ENCODE measurements at places on chromosomes 6 and 20.

GRCh38 chr6:111871207-111871606 lies 2.0 kb downstream of the FYN start:
- no peak for DNase-seq

DNA sequence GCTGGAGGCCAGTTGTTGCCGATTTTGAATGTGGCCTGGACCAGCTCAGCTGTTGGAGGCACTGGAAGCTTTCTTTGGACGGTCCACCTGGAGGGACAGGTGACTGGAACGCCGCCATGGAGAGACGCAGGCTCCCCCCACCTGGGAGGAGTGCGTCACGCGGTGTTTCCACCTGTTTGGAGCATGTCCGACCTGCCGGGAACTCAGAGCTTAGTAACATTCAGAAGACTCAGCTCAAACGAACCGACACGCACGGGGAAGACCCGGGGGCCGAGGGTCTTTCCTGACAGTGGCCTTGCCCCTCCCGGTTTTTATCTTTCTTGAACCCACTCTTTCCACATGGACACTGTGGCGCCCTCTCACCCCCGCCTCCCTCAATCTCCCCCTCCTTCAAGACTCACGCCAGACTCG lies 141.6 kb downstream of the SMOC2 start:
- no peak for DNase-seq

DNA sequence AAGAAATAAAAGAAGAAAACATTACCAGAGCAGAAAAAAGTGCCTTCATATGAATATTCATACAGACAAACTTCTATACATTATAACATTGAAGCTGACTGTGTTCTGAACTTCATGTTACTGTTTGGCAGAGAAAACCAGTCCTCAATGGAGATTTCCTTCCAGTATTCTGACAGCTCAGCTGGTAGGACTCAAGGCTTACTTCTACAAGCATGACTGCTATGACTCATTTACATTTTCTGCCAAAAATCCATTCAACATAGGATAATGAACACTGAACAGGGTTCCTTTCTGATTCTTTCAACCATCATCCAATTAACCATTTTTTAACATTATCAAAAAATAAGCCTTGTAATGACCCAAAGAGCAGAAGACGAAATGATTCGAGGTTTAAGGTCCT lies 25.4 kb downstream of the COL9A1 start:
- no peak for DNase-seq

GRCh38 chr6:123211777-123212545 lies 215.9 kb downstream of the CLVS2 start:
- DNase-seq: no peak

DNA sequence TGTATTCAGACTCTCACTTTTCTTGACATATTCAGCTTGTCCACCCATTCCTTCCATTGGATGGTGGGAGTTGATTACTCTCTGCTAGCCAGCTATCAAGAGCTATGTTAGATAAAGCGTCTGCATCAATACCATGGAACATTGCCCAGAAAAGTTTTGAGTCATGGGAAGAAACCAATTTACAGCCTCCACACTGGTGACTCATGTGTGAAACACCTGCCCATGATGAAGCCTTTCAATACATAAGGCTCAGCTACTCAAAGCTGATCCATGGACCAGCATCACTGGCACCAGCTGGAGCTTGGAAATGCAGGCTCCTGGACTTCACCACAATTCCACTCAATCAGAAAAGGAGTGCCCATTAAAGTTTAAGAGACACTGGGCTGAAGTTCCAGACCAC lies 16.1 kb downstream of the PLA2G7 start:
- no peak for DNase-seq

- no peak for DNase-seq
These were observed 71.7 kb upstream of the MAP3K4 start for GRCh38 chr6:160919723-160920440.

DNA sequence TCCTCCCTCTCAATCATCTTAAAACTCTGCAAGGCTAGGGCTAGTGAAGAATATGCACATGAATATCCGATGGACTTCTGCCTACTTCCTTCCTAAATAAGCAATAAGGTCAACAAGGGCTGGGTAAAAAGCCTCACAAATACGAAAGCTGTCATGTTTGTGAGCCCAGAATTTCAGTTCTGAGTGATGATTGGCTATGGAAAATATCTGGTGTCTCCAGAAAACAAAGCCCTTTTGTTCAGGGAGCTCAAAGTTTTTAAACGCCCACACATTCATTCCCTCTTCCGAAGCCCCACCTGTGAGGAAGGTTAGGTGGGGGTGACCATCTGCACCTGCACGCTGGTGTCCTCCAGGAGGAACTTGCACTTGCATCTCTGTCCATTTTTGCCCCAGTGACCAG lies 126.9 kb upstream of the ARMC2 start:
- DNase-seq: no peak

DNA sequence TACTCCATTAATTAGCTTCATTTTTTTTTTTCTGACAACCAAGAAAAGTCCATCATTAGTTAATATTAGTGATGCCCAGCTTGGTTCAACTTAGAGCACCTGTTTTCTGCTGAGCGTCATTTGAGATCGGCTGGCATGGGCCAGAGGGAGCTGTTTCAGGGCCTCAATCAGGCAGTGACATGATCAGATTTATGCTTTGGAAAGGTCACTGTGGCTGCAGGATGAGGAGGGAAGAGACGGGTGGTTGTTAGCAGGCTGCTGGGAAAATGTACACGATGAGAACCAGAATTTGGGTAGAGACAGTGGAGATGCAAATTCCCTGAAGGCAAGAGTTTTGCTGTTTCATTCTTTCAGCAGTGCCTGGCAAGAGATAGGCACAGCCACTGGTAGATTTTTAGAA lies 4.4 kb upstream of the STX16 start:
- DNase-seq: no peak

GRCh38 chr20:48668451-48668946 lies 159.3 kb downstream of the PREX1 start:
- DNase-seq: no peak

DNA sequence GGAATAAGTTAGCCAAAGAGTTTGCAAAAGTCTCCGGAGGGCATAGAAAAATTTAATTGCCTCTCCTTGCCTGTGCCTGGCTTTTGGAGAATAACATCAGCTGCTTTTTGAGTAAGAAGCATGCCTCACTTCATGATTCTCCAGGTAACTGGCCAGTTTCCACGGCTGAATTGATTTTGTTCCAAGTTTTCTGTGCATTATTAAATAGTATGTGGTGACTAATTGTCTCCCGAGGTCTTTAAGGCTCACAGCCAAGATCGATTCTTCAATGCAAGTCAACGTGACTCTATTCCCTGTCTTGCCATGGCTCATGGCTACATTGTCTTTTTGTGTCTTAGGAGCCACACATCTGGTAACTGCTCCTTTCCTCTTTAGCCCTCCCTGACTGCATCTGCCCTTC lies 54.2 kb downstream of the CNR1 start:
- no peak for DNase-seq

- no peak for DNase-seq
These were observed 9.8 kb upstream of the TASP1 start for GRCh38 chr20:13648291-13649228.

- no peak for DNase-seq
These were observed 108.5 kb upstream of the PRND start for GRCh38 chr20:4613184-4613583.

GRCh38 chr6:1066449-1067090 lies 245.3 kb upstream of the FOXQ1 start:
- DNase-seq: no peak

DNA sequence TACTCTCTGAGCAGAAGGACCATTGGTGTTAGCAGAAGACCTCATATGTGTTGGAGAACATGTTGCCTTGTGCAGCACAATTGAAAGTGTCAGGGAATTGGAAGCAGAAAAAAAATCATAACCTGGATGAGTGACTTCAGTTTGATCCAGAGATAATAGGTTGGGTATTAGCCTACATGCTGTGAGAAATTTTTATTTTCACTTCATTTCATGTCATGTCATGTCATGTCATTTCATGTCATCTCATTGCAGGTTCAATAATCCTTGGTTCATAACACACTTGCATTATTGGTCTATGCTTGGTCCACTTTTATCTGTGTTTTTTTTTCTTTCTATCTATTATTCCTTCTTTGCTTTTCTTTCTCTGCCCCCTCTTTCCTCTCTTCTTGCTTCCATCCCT lies 34.3 kb downstream of the AKAP7 start:
- no peak for DNase-seq

DNA sequence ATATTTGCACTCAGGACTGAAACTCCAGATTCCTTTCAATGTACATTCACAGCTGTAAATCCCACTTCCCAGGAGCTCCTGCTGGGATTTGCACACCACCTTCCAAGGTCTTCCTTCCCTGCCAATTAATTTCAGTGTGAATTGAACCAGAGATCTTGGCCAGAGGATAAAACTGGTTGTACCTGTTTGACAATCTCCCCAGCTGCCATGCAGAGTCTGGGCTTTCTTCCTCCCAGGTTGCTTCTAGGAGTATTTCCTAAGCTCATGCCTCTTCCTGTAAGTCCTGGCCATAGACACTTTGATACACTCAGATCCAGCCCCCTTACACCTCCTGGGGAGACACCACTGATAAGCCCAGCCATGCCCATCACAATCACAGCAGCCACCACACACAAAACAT lies 15.6 kb downstream of the MAFB start:
- DNase-seq: no peak

GRCh38 chr6:147285087-147285855 lies 81.1 kb downstream of the STXBP5 start:
- DNase-seq: no peak

GRCh38 chr6:4281341-4282293 lies 146.2 kb upstream of the ECI2 start:
- no peak for DNase-seq

- DNase-seq: peak; percentile 55
These were observed 97.0 kb upstream of the AGPAT4 start for GRCh38 chr6:161370880-161371279.

- no peak for DNase-seq
These were observed 1086.2 kb downstream of the KIF16B start for GRCh38 chr20:15487030-15487429.

- DNase-seq: no peak
These were observed 13.7 kb downstream of the C20orf96 start for GRCh38 chr20:276620-277495.

DNA sequence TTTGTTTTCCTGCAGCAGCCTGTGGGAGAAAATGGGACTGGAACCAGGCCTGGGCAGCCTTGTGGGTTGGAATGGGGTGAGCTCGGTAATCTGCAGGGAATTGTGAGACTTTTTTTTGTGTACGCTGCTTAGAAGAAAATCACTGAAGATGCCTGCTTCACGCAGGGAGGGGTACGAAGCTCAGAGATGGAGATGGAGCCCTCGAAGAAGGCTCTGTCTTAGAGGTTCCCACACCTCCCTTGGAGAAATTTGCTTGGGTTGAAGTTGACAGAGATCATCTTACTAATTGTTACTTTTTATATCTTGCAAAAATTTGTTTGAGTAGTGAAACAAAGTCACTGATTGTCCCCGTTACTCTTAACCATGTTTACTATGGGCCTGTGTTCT lies 894 bp downstream of the PYGB start:
- DNase-seq: no peak

- DNase-seq: no peak
These were observed 512.7 kb upstream of the JAG1 start for GRCh38 chr20:11186301-11187008.

DNA sequence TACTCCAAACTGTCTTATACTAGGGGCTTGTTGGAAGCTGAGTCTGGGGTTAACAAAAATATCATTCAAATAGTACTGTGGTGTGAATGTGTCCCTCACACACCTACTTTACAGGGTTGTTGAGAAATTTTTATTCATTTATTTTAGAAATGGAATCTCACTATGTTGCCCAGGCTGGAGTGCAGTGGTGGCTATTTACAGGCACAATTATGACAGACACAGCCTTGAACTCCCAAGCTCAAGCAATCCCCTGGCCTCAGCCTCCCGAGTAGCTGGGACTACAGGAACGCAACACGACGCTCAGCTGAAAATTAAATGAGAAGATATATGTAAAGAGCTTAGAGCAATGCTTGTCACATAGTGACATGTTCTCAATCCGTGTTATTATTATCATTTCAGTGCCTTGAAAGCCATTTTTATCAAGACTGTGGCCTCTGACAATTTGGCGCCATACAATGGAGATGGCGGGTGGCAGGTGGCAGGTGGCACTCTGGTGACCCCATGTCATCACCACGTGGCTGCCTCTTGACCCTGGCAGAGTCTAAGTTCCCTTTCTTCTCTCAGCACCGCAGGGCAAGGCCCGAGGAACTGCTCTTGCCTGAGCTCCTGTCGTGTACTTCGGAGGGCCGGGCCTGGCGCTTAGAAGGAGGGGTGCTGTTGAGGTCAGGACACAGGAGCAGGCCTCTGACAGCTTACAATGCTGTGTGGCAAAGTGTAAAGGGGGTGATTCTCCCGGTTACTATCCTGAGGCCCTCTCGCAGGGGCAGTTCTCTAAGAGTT lies 64.5 kb downstream of the STX11 start:
- no peak for DNase-seq

DNA sequence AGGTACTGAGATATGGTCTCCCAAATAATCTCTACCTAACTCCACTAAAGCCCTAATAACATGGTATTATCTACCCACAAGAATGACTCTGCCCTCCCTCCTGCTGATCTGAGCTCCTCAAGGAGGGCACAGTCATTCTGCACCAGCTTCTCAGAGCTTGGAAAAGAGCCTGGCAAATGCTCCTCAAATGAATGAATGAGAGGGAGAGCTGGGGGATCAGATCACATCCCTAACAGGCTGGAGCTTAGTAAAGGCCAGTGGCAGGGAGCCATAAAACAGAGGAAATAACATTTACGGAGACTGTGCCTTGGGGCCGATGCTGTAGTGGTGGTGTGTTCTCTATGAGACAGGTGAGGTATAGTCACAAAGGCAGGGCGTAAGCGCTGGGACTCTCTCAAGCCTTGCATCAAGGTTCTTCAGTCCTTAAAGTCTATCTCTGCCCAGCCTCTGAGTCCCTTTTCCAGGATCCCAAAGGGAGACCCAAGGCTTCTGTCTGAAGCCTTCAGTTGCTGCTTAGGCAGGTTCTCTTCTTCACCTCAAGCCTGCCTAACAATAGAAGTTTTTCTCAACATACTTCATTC lies 7.2 kb upstream of the NNAT start:
- no peak for DNase-seq

GRCh38 chr20:44123874-44124535 lies 63.0 kb downstream of the JPH2 start:
- no peak for DNase-seq

DNA sequence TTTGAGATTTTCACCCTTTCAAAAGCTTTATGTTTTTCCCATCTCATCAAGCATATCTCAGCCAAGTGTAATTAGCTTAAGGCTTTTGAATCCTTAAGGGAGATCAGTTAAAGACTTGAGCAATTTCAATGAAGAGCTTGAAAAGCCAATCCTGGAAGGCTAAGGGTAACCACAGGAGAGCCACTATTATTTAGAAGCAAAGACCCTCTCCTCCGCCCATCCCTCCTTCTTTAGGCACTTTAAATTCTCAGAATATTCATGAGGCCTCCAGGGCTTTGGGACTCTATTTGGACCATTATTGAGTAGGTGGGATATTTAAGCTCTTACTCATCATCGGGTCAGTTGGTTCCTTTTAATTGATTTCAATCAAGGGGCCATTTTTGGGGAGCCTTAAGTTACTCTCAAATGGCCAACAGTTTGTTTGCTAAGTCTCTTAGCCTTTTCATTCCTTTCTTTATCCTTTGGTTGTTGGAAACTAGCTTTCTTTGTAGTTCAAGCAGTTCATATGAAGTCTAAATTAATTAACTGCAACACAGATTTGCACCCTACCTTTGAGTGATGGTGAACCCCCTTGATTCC lies 567.2 kb downstream of the KIF16B start:
- no peak for DNase-seq
